Stimulated activated CD8-positive, alpha-beta memory T cell treated with anti-CD3 and anti-CD28 coated beads, Interleukin-2, amount 100 ng/mL, for 1 hour (primary cell): ENCODE measurements at places on chromosomes 12 and 14.

DNA sequence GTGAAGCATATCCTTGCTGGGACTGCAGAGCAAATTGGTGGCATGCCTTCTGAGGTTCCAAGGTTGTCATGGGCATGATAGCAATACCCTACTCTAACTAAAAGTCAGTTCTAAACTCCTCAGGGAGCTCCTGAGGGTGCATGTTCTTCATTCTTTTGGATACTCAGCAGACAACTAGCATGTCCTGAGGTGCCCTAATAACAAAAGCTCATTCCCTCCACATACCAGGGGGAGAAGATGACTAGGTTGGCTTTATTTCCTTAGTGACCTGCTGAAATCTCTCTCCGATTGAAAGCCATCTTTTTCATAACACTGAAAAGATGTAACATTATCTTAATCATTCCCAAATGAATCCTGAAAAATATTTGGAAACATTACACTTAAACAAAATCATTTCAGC lies 188.7 kb upstream of the IGF1 start:
- DNase-seq = no peak

DNA sequence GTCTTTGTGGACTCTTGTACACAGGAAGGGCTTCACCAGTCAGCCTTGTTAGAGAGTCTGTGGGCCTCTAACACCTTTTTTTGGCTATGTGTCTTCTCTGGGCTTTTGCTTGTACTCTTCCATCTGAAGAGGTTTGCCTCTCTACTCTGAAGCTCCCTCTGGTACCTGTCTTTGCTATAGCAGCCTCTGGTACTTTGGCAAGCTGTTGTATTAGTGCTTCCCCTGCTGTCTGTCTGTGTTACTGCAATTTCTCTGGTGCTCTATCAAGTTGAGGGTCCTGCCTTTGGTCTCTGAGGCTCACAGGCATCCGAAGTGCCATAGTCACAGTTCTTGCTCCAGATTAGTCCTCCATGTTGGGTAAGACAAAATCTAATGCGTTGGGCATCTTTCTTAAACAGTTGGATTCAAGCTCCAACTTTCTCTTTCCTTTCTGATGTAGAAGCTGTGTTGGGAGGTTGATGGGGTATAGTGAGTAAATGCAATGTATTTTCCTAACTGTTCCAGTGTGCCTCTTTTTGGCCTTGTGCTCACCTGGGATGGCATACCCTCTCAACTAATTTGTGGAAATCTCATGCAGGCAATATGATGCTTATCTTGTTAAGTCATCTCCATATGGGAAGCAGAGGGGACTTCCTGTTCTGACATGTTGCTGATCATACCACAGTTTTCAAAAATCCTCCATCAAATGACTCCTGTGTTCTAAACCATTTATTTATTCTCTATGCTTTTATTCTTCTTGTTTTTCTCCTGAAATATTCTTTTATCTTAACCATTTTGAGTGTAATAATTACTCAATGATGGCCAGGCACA lies 88.8 kb downstream of the ATF7IP start:
- DNase-seq = no peak

GRCh38 chr14:49766839-49767238 lies 1.1 kb upstream of the KLHDC2 start:
- no peak for DNase-seq

DNA sequence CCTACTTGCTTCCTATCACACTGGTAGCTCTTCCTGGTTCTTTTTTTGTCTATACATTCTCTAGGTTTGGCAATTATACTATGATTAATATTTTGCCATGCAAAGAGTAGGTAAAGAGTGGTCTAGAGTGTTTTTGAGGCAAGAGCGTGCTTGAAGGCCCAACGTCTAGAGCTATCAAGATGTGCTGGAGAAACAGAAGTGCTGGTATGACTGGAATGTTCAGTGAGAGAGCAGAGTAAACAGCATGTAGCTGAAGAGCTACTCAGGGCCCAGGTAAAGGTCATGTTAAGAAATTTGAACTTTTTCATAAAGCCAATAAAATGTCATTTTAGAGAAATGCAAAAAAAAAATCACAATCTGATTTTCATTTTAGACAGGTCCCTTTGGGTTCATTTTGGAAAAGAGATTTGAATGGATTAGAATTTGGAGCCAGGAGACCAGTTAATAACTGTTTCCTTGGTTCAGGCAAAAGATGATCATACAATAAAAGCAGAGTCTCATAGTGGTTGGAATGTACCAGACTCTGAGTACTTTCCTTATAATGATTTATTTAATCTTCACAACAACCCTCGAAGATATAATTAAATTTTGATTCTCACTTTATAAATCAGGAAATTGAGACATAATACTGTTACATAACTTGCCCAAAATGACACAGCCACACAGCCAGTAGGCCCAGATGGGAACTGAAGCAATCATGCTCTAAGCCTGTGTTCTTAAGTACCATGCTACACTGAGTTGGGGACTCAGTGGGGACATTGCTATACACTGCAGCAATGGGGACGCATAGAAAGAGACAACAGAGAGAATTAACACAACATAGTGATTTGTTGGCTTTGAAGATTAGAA lies 350.1 kb downstream of the NELL2 start:
- DNase-seq = no peak

- DNase-seq = no peak
Measured at GRCh38 chr14:57153286-57153685, 115.4 kb downstream of the EXOC5 start.

DNA sequence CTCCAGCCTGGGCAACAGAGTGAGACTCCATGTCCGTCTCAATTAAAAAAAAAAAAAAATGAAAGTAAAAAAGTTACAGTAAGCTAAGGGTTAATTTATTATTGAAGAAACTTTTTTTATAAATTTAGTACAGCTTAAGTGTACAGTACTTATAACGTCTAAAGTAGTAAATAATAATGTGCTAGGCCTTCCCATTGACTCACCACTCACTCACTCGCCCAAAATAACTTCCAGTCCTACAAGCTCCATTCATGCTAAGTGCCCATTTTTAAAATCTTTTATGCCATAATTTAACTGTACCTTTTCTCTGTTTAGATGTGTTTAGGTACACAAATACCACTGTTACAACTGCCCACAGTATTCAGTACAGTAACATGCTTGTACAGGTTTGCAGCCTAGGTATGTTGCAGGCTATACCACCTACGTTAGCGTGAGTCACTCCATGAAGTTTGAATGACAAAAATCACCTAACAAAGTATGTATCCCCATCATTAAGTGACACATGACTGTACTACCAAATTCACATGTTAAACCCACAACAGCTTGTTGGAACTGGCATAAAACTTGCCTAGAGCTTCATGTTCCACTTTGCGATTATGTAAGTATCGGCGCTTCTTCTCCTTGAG lies 10.7 kb downstream of the KANSL2 start:
- DNase-seq = no peak

DNA sequence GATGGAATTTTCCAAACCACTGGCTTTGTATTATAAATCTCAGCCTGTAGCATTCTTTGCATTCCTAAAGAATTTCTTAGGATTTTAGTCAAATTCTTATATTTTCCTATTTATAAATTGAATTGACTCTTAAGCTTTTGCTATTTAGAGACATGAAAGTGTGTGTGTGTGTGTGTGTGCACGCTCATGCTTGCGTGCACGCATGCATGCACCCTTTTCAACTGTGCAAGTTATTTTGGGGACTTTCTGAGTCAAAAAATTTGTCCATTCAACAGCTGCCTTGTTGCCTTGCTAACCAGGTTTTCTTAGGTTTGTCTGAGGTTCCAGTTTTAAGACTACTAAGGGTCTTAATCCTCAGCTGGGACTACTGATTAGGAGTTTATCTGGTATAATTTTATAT lies 42.6 kb downstream of the GPATCH2L start:
- no peak for DNase-seq

- no peak for DNase-seq
Measured at GRCh38 chr12:103333676-103334075, 162.1 kb downstream of the C12orf42 start.

DNA sequence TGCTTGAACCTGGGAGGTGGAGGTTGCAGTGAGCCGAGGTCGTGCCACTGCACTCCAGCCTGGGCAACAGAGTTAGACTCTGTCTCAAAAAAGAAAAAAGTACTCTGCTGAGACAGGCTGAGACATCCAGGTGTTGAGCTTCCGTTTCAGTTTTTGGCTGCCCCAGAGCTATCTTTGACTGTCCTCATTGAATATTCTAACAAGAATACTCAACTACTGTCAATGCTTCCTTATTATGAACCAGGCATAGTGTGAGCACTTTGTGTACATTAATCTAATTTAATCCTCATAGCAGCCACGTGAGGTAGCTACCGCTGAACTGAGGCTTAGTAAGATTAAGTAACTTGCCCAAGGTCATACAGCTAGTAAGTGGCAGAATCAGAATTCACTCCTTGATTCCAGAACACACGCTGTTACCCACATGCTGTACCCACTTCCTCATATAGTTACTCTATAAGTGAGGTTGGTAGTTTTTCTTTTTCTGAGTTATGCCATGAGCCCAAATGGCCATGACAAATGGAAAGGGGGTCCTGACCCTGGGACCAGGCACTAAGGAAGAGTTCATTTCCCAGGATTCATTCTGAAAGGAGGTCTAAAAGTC lies 11.3 kb downstream of the ALDH1L2 start:
- DNase-seq = no peak

DNA sequence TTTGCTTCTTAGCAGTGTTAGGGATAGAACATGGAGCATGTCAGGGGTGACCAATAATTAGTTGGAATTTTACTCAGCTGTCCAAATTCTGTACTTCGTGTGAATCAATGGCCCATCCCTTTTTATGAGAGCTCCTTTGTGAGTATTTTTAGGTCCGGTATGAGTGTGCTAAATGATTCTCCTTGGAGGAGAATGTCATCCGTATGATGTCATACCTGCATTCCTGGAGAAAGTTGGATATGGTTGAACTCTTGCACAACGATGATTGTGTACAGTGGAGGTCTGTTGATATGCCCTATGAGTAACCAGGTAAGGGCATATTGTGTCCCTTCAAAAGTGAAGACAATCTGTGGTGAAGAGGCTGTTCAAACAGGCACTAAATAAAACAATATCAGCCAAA lies 400.8 kb downstream of the GXYLT1 start:
- DNase-seq = no peak

GRCh38 chr12:28202374-28203130 lies 12.3 kb downstream of the CCDC91 start:
- DNase-seq = no peak

- no peak for DNase-seq
Measured at GRCh38 chr14:89540830-89541470, 123.9 kb upstream of the FOXN3 start.

GRCh38 chr14:53048631-53049030 lies 97.8 kb upstream of the FERMT2 start:
- DNase-seq = no peak

- peak; percentile 36 for DNase-seq
Measured at GRCh38 chr12:52121824-52122539, 42.5 kb downstream of the SMIM41 start.

DNA sequence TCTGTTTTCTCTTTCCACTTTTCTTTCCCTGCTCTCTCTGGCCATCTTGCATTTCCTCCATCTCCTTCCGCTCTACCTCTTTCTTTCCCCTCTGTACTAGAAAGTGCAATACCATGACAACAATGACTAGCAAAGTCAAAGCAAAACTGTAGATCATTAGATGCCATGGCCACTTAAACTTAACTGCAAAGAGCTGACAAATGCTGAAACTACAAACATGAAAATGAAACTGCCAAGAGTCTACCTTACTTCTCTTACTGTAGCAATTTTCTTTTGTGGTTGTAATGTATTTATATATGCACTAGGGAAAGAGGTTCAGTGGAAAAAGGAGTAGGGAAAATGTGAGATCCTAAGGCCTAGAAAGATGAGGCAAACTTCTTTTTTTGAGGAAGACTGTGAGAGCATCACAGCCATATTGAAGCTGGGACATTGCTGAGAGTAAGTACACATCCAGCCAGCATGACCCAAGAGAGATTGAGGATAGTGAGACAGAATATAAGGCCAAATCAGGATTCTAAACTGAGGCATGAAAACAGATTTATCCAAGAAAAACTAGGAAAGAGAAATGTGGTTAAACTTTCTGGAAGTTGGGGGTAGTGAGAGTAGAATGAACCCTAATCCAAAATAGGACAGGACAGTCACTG lies 276.6 kb upstream of the NAV3 start:
- DNase-seq = no peak

DNA sequence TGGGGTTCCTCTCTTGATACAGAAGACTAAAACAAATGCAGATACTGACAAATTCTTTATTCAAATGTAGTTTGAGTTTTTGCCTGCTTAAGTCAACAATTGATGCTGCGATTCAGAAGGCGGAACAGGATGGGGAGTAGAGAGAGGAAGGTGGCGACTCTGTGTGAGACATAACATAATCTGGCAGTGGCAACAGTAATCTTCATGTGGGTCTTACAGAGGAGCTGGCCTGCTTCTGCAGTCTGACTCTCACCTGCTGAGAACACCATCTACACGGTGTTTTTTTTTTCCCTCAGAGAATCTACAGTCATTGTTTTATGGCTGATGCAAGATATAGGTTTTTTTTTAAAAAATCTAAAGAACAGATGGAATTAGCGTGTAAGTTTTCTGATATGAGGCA lies 10.1 kb downstream of the CCDC92 start:
- DNase-seq = no peak

DNA sequence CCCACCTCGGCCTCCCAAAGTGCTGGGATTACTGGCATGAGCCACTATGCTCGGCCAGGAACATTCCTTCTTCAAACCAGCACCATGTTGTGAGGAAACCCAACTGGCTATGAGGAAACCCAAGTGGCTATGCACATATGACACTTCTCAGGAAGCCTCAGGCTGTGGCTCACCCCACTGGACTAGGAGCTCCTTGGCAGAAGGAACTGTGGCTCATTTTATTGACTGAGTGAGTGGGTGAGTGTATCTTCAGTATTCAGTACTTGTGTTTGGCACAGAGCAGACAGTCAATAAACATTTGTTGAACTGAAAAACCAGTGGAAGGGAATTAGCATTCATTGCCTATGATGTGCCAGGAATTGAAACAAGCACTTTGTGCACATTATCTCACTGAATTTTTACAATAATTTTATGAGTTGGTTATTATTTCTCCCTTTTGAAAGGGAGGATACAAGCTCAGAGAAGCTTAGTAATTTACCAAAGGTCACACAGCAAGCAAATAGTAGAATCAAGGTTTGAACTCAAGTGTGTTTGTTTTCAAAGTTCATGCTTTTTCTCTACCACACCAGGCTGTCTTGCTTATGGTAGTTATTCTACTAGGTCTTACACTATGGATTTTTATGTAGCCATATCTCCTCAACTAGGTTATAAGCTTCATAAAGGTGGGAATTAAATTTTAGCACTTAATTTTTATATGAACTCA lies 121.6 kb downstream of the VEZT start:
- no peak for DNase-seq

DNA sequence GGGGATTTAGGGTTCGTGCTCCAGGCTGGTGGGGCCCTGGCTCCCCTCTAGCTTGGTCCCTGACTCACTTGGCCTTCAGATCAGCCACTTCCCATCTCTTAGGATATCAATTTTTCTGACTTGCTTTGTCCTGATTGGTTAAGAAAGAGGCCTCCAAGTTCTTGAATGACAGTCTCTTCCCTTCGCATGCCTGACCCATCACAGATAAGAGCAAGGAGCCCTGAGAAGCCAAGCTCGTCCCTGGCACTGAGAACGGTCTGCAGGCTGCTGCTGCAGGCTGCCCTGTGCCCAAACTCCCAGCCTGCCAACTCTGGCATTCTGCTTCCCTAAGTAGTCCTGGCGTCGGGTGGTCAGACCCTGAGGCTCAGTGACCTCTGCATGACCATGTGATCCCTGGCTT lies 794 bp upstream of the LRTM2 start:
- no peak for DNase-seq

- no peak for DNase-seq
Measured at GRCh38 chr12:5889381-5890047, 55.5 kb downstream of the ANO2 start.

GRCh38 chr12:64652346-64652745 lies 42.1 kb downstream of the RASSF3 start:
- DNase-seq = no peak

- DNase-seq = peak; percentile 43
Measured at GRCh38 chr12:76084863-76085519, 506 bp upstream of the NAP1L1 start.
